ENCODE measurements at places on chromosomes 16 and 17.
A peak's percentile ranks its signal among the peaks of the same experiment; 100 is the strongest.

- DNase-seq: no peak
Measured at GRCh38 chr17:63247706-63248105, 198.4 kb downstream of the CYB561 start.

GRCh38 chr17:59830846-59831486, 61.8 kb downstream of the TUBD1 start:
- DNase-seq: no peak

GRCh38 chr17:50946891-50947781, 81.0 kb upstream of the TOB1 start:
- no peak for DNase-seq

- no peak for DNase-seq
Measured at GRCh38 chr17:78449983-78450595, 71.6 kb downstream of the PGS1 start.

- no peak for DNase-seq
Measured at GRCh38 chr17:32852811-32853210, 24.1 kb downstream of the MYO1D start.

GRCh38 chr17:1951920-1952319, 73.2 kb downstream of the RTN4RL1 start:
- no peak for DNase-seq

DNA sequence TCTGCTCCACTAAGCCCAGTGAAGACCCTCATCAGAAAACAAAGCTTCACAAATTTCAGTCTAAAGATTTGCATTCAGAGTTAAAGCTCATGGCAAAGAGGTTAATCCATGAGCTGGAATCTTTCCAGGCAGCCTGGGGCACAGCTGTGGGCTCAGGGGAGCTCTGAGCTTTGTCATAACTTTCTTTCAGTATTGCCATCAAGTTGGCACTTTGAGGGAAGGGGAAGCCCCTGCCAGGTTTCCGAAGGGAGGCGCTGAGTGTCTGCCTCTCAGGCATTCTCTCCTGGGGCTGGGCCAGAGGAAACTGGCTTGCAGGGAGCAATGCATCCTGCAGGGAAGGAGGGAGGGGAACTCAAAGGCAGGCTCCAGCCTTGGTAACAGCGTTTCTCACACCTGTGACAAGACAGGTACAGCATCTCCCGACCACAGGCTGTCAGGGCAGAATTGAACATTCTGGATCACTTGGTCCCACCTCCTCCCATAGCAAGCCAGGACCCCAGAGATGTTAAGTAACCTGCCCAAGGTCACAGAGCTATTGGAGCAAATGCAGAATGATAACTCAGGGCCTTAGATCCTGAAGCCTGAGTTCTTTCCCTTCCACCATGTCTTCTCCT, 3.9 kb downstream of the LPO start:
- DNase-seq: no peak

DNA sequence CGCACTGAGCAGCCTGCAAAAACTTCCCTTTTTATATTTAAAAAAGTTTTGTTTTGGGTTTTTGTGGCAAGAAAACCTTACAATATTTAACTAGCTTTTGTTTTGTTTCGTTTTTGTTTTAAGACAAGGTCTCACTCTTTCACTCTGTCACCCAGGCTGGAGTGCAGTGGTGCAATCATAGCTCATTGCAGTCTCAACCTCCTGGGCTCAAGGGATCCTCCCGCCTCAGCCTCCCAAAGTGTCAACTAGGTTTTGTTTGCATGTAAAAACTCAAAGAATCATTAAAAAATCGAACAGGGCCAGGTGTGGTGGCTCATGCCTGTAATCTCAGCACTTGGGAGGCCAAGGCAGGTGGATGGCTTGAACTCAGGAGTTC, 77.9 kb upstream of the FA2H start:
- DNase-seq: no peak

GRCh38 chr16:80324371-80324770, 216.4 kb upstream of the DYNLRB2 start:
- no peak for DNase-seq

DNA sequence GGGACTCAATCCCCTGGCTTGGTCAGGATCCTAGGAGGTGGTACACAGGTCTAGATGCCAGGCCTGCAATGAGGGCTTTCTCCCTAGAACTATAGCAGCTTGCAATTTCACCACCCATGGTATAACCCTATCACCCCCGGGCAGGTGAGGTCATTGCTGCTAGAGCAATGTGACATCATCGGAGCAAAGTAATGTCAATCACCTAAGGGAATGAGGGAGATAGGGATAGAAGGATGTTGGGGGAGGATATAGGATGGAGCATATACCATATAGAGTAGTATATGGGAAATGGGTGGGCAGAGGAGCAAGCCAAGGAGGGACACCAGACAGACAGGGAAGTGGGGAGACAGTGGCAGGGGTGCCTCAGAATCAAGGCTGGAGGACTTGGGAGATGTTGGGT, 3.3 kb downstream of the KCNH4 start:
- no peak for DNase-seq

GRCh38 chr17:8057691-8058114, 18.8 kb downstream of the ALOX15B start:
- peak; percentile 15 for DNase-seq

DNA sequence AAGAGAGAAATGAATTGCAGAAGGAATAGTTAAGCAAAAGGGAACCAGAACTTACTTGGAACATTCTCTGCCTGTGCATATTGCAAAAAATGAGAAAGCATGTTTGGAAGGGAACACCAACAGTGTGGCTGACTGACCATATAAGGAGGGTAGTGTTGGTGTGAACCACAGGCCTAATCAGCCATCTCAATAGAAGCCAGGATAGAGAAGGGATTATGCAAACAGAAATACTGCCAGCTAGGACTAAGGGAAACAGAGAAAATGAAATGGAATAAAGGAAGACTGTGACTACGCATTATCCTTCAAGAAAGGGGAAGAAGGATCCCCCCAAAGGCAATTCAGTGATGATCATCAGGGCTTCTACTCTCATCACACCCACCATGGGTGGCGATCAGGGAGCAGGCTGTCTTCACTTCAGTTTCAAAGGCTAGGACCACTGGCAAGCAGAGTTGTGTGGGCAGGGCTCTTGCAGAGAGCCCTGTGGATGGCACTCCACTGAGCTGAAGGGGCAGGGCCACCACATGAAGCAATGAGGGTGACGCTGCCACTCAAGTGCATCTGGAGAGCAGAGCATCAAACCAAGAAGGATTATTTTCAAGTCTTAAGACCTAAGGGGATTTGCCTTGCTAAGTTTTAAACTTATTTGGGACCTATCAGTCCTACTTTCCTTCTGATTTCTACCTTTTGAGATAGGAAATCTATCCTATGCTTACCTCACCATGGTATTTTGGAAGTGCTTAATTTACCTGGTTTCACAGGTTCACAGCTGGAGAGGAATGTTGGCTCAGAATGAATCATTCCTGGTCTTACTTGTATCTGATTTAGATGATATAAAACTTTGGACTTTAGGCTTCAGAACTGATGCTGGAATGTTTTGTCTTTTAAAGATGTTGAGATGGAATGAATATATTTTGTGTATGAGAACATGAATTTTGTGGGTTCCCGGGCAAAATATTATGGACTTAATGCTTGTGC, 140.5 kb downstream of the SSH2 start:
- DNase-seq: no peak

DNA sequence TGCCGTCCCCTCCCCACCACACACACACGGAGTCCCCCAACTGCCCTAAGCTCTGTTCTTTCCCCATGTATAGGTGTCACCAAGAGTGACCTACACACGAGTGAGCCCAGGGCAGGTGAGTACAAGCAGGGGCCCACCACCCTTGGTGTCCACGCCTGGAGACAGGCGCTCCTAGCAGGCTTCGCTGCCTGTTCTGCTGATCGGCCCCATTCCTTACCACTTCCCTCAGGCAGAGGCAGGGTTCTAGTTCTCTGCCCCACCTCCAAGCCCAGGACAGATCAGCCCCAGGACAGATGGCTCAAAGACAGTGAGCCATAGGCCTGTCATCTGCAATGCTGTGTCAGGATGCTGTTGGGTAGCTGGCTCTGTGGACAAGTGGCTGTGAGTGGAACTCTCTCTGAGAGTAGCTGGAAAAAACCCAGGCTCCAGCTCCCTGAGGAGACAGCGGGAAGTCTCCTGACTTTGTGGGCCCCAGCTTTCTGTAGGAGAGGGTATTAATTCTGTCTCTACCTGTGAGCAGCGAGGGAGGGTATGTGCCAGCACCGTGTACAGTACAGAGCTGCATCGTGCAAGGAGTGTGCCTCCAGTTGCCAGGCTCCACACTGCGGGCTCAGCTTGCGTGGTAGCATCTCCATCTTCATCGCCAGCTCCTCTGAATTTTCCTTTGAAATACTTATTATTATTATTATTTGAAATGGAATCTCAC, 897 bp downstream of the TP53I13 start:
- DNase-seq: no peak

DNA sequence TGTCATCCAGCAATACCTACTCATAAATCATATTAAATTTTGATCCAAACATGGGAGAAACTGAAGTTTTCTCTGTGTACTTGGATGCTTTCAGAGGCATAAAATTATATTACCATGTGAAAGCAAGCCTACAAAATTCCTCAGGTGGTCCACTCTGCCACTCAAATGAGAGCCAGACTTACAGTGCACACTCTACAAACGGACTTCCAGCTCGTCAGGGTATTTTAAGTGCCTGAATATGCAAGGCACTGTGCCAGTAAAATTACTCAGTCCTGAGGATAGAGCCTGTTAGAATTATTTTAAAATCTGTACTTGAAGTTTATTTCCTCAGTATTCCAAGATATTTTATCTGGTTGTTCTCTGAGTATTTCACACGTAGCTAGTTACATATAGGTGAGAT, 54.5 kb downstream of the TENT4B start:
- DNase-seq: no peak

DNA sequence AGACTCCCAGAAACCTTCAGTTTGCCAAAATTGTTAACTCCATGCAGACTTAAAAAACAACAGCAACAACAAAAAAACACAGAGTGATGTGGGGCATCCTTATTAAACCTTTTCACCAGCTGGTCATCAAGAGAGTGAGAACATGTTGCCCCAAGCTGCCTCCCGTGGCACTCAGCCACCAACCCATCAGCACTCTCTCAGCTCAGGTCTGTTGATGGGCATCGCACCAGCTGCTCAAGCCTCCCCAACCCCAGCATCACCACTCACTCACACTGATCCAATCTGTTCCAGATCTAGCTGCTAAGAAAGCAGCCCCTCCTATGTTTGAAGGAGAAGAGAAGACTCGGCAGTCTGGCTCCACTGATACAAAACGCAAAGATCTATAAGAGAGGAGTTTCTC, 46.8 kb downstream of the SLC39A11 start:
- DNase-seq: no peak

DNA sequence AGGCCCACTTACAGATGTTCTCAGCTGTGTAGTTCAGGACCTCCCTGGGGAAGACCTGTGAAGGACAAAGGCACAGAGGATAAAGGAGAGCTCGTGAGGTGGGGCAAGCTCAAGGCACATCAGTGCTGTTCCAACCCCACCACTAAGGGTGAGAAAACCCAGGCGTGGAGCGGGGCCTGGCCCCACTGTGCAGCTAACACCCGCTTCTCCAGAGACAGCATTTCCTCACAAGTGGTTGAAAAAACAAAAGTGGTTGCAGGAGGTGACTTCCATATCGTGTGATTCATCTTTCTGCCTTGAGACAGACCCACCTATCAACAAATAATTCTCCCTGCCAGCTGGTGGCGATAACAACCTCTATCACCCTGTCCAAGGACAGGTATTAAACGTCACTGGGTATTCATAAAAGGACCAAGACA, 30.0 kb downstream of the SNN start:
- no peak for DNase-seq

- no peak for DNase-seq
Measured at GRCh38 chr17:3771140-3771539, 29.8 kb downstream of the ITGAE start.

DNA sequence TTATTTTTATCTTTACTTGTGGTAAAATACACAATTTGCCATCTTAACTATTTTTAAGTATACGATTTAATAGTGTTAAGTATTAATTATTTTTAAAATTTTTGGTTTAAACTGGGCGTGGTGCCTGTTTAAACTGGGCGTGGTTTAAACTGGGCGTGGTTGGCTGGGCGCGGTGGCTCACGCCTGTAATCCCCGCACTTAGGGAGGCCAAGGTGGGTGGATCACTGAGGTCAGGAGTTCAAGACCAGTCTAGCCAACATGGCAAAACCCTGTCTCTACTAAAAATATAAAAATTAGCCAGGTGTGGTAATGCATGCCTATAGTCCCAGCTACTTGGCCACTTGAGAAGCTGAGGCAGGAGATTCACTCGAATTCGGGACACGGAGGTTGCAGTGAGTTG, 4.0 kb upstream of the CCDC43 start:
- no peak for DNase-seq

DNA sequence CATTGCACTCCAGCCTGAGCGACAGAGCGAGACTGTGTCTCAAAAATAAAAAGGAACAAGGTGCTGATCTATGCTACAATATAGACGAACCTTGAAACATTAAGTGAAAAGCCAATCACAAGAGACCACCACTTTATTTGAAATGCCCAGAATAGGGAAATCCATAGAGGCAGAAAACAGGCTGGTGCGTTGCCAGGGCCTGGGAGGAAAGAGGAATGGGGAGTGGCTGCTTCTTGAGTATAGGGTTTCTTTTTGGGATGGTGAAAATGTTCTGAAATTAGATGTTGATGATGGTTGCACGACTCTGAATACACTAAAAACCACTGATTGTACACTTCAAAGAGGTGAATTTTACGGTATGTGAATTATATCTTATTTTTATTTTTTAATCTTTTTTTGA, 20.3 kb upstream of the GLIS2 start:
- DNase-seq: no peak

DNA sequence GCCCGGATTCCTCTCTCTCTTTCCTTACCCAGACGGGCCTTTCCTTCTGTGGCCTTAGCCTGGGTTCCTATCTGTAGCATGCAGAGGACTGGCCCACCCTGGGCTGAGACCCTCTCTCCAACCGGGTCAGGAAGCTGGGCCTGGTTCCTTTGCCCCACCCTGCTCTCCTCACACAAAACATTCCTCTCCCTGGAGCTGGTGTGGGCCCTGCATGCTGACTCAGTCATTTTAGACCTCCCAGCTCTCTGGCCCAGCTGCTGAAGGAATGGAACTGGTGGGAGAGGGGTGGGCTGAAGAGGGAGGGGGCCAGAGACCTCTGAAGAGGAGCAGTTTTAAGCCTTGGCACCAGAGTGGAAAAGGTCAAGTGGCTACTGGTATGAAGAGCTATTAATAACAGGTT, 957 bp downstream of the MYL4 start:
- DNase-seq: no peak

GRCh38 chr17:8563981-8564602, 66.4 kb downstream of the MYH10 start:
- peak; percentile 51 for DNase-seq

GRCh38 chr16:23699100-23699499, 13.9 kb downstream of the ERN2 start:
- no peak for DNase-seq

- no peak for DNase-seq
Measured at GRCh38 chr16:49931916-49932315, 76.0 kb upstream of the ZNF423 start.

DNA sequence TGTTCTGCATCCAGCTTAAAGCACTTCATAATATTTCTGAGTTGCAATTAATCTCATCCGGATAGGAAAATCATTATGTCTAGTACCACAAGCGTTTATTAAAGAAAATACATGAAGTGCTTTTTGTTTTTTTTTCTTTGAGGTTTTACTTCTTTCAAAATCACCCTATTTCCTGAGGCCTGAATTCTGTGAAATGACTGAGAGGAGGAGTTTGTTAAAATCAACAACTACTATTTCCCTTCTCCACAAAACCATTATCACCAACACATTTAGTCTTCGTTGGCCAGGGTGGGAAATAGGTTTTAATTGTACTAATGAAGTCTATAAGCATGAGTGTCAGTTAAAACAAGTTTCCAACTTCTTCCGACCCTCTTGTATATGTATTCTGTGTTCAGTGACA, 50.7 kb upstream of the ADCY7 start:
- no peak for DNase-seq

GRCh38 chr16:2883458-2883908, 468 bp downstream of the FLYWCH2 start:
- DNase-seq: no peak
